RPMI8226 (cell line): ENCODE measurements at places on chromosomes 2 and 18.

DNA sequence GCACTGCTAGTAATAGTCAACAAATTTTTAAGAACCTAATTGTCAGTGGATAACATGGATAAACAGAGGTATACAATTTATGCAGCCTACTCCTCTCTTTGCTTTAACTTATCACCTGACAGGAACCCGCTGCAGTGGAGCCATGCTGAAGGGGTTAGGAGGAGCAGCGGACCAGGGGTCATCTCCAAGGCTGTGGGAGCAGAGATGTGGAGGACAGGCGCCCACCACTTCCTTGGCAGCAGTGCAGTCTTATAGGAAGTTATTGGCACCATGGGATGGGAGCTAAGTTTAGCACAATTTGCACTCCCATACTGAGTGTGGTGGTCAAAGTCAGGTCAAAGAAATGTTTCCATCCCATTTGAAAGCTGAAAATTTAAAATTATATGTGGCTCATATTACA is 35.6 kb downstream of the HDLBP start:
- no peak for DNase-seq

DNA sequence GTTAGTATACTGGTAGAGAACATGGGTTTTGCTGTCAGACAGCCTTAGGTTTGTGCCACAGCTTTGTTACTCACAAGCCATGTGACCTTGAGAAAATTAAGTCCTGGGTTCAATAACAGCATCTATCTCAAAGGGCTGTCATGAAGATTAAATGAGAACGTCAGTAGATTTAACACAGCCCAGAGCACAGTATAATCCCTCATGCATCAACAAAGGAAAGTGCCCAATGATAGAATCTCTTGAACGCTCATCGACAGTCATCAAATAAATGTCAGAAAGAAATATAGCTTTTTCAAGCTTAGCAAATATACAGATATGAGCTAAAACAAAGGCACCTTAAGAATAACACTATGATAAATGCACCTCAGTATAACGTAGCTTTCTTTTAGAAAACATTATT is 22.3 kb downstream of the CUL3 start:
- no peak for DNase-seq

DNA sequence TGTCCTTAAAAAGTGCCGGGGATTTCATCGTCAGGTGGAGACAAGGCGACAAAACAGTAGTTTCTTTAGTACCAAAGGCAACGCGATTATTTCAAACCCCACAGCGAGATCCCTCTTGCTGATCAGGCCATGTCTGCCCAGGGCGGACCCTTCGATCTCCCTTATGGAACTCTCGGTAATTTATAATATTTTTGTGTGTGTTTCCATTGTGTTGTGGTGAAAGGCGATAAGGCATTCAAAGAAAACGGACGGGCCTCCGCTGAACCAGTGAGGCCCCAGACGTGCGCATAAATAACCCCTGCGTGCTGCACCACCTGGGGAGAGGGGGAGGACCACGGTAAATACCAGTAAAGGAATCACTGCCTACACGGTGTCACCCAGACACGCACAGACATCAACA is 1.4 kb upstream of the GAD1 start:
- no peak for DNase-seq

DNA sequence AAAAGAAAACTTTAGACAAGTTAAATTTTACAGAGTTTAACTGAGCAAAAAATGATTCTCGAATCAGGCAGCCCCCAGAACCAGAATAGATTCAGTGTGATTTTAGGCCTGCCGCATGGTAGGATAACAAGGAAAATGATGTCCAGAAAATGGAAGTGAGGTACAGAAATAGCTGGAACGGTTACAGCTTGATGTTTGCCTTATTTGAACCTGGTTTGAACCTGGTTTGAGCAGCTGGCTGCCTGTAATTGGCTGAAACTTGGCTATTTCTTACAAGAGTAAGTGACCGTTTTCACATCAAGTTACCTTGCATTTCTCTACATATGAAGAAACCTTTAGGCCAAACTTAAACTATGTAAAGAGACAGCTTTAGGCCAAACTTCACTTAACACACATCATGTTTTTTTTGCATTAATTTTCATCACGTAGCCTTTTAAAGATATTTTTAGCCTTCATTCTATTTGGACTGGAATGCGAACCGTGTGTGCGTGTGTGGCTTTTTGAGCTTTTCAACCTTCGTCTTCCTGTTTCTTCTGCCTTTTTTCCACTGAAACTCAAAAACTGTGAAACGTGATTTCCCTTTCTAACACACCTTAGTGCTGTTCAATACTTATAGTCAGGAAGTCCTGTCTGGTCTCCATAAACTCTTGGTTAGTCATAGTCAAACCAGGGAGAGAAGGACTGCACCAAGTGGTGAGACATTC is 4.5 kb upstream of the POLE4 start:
- no peak for DNase-seq

- DNase-seq = no peak
Measured at GRCh38 chr2:135701442-135701841, 40.2 kb upstream of the UBXN4 start.

DNA sequence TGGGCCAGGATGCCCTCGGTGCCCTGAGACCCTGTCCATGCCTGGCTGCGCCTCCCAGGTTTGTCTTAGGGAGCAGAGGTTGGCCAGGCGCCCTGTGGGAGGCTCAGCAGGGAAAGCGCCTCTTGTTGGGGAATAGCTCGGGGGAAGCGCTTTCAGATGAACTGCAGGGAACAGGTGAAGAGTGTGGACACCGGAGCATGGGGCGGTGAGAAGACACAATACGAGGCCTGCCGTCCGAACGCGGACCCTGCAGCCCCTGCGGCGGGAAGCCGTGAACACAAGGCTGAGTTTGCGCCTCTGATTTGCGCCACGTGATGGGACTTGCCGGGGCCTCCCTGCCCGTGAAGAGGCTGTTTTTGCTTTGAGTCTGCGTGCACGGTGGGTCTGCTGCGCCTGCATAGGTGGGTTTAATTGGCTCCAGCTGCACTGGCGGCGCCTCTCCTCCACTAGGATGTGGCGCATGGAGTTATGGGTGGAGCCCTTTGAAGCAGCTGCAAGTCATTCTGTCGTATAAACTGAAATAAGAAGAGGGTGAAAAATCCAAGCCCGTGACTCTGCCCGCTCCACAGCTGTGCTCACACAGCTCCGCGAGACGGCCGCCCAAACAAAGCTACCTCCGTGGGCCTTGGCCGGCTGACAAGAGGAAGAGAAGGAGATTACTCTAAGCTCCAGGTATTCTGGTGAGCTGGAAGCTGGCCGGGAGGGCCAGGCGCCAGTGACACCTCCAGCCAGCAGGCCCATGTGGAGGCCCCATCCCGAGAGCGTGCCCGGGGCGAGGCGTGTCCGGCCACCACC is 103.5 kb upstream of the CTDP1 start:
- peak; percentile 40 for DNase-seq

GRCh38 chr2:5021136-5021535 is 671.0 kb upstream of the SOX11 start:
- no peak for DNase-seq

DNA sequence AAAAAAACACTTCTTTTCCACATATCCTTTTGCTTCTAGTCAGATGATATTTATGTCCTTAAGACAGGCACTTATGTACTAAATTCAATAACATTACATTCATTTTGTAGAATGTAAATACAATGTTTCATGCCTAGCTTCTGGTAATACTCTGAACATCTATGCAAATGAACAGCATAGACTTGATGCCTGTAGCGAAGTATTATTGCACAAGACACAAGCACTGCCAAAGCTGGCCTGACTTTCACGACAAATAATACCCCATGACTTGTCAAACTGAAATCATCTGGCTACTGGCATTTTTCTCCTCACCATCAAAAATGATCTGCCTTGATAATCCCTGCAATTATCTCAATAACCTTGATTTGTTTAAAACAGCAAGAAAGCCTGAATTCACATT is 101.3 kb downstream of the L3MBTL4 start:
- DNase-seq = no peak

DNA sequence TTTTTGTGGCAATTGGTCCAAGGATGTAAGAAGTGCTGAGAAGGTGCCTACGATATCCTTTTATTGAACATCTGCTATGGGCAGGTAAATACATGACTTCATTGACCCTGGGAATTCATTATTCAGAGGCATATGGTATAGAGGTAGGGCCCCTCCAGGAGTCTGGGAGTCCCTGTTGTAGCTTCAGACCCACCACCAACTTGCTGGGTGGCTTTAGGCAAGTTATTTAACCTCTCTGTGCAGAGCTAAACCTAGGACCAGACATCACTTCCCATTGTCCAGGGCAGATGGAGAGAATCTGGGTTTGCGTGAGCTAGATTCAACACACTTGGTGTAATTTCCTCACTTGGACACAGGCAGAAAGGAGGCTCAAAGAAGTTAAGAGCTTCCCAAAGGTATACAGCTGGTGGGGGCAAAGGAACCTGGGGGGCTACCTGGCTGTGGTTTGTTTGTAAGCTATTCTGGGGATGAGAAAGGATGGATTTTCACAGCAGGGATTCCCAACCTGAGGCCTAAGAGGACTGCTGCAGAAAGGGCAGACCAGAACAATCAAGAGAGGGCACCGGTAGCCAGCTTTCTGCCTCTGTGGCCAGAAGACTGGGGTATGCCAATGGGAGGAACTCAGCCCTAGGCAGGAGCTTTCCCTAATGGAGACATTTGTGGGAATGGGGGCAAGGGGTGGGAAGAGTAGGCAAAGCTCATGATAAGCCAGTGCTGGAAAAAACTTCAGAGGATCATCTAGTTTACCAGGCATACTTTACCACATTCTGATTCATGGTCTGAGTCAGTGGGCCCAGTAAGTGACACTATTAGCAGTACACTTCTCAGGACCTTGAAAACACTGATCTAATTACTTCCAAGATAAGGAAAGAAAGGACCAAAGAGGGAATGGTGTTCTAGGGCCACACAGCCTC is 102.7 kb upstream of the SMAD2 start:
- no peak for DNase-seq

DNA sequence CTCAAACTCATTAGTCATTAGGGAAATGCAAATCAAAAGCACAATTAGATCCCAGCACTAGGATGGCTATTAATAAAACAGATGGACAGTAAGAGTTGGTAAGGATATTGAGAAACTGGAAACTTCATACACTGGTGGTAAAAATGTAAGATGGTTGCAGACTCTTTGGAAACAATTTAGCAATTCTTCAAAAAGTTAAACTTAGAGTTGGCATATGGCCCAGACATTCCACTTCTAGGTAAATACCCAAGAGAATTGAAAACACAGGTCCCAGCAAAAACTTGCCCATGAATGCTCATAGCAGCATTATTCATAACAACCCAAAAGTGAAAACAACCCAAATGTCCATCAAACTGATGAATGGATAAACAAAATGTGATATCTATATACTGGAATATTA is 84.9 kb upstream of the ZFP36L2 start:
- peak; percentile 93 for DNase-seq

DNA sequence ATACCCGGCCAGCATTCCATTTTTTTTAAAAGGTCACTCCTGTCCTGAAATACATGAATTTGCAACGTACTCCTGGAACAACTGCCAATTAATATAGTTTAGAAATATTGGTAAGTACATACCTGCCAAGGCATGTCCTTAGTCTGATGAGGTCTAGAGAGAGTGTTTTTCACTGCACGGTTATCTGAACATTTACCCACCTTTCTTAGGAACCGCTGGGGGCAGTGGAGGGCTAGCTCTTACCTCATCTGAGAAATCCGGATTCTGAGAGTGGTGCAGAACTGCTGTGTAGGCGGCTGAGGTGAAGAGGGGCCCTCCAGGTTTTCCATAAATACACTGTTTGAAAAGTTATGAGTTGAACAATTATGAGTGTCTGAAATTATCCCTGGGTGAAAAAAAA is 133.1 kb upstream of the CCDC195 start:
- no peak for DNase-seq

DNA sequence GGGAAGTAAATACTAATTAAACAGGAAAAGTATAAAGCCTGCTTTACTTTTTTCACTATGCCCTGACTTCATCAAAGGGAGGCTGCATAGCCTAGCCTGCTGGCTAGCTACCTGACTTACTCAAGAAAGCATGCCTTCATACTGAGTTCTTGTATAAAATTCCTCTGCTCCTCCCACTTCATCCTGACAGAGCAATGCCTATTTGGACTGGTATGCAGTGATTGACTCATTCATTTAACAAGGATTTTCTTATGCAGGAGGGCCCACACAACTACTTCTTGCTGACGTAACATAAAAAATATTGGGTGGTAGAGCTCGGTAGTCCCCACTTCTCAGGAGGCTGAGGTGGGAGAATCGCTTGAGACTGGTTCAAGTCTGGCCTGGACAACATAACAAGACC is 70.5 kb downstream of the PRPF40A start:
- no peak for DNase-seq

DNA sequence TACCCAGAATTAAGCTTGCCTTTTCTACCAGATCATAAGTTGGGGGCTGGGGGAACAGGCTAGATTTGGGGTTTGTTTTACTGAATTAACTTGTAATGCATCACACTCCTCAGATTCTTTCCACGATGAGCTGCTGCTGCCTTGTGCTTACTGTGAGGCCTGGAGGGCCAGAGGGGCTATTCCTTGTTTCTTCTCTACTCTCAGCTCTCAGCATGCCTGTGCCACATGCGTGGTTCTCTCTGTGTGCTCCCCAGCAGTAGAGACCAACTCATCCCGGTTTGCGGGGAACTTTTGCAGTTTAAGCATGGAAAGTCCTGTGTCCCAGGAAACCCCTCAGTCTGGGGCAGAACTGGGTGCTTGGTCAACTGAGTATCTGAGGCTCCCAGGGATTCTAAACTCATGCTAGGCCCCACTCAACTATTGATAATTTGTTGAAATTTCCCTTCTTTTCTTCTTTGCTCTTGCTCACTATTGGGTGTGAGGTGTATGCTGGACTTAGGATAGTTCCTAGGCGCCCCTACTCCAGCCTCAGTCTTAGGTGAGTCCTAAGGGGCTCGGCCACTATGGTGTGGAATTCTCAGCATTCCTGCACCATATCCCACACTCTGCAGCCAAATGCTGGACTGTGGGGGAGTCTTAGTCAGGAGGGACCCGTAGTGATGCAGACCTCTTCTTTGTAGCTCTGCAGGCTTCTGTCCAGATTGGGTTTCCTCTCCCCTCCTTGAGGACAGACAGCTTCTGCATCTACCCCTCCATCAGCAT is 63.1 kb downstream of the SRD5A2 start:
- no peak for DNase-seq

GRCh38 chr2:205461678-205462665 is 220.3 kb upstream of the NRP2 start:
- no peak for DNase-seq

DNA sequence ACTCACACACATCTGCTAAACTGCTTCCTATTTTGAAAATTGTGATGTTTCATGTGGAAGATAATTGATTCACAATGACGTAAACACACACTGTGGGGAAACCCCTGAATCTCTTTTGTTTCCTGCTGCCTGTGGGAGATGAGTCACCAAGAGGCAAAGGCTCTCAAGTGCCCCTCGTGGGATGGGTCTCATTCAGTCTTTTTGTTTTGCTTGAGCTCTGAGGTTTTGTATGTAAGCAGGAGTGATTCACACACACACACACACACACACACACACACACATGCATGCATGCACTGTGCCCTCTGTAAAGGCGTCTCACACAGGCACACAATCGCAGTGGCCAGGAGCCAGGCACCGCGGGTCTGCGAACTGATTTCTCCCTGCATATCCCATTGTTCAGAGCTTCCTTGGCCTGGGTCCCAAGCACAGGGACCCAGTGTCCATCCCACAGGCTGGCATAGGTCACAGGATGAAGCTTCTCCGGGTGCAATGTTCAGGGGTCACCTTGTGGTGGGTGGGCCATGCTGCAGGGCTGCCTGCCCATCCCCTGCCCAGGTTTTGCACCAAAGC is 12.1 kb upstream of the ARHGEF4 start:
- DNase-seq = peak; percentile 38

GRCh38 chr2:55590810-55591440 is 26.5 kb downstream of the PPP4R3B start:
- no peak for DNase-seq

- no peak for DNase-seq
Measured at GRCh38 chr2:85160966-85161960, 28.1 kb downstream of the TCF7L1 start.

GRCh38 chr2:196473617-196474016 is 165.9 kb upstream of the CCDC150 start:
- no peak for DNase-seq
